Central memory CD8-positive, alpha-beta T cell (primary cell): ENCODE measurements at places on chromosomes 3 and 15.
A peak's percentile ranks its signal among the peaks of the same experiment; 100 is the strongest.

- no peaks in the 10 kb centered on the region for H3K4me1 ChIP-seq
- DNase-seq, result no peak
- no peaks in the 10 kb centered on the region for H3K27me3 ChIP-seq
- H3K36me3 ChIP-seq, result no peaks in the 10 kb centered on the region
These were observed 14.4 kb upstream of the ROBO2 start for GRCh38 chr3:77025471-77025870.

DNA sequence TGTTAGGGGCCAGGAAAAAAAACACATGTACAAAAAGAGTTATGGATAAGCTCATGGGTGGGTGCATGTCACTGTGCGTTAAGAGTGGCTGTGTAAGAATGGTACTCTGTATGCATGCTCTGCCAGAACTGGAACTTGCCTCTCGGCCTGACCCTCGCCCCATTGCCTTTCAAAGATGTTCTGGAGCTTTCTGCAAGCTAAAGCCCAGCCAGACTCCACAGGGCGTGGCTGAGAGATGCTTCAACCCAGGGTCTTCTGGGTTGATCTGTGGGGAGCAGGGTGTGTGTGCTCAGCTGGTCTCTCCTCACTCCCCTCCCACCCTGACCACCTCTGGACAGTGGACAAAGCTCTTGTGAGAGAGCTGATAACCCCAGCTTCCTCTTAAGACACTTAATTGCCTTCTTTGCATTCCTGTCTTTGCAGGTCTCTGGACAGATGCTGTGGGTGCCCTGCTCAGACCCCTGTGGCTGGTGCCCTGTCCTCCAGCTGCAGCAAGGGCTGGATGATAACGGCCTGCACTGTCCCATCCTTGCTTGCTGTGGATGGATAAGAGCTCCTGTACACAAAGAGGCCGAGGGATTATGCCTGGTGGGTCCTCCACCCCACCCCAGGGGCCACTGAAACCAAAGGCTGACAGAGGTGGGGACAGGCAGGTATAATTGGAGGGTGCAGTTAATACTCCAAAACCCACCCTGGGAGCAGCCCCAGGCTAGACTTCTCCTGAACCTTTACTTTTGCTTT lies 28.7 kb downstream of the ALDH1L1 start:
- H3K36me3 ChIP-seq, result no peaks in the 10 kb centered on the region
- no peaks in the 10 kb centered on the region for H3K4me1 ChIP-seq
- H3K27me3 ChIP-seq, result no peaks in the 10 kb centered on the region
- no peak for DNase-seq

GRCh38 chr3:52218937-52219650 lies 6.4 kb downstream of the TLR9 start:
- peak overlapping the region; percentile 66 for H3K4me3 ChIP-seq
- H3K36me3 ChIP-seq, result peaks cover 12% of the 10 kb centered on the region
- no peaks in the 10 kb centered on the region for H3K27me3 ChIP-seq
- peak overlapping the region; percentile 79 for H3K27ac ChIP-seq
- H3K4me1 ChIP-seq, result peaks cover 76% of the 10 kb centered on the region
- no peak for DNase-seq

- H3K27ac ChIP-seq, result no peak overlapping the region
- no peak overlapping the region for H3K4me3 ChIP-seq
- no peaks in the 10 kb centered on the region for H3K36me3 ChIP-seq
- H3K27me3 ChIP-seq, result peaks cover 34% of the 10 kb centered on the region
These were observed 369.9 kb upstream of the MCTP2 start for GRCh38 chr15:93861413-93861812.

DNA sequence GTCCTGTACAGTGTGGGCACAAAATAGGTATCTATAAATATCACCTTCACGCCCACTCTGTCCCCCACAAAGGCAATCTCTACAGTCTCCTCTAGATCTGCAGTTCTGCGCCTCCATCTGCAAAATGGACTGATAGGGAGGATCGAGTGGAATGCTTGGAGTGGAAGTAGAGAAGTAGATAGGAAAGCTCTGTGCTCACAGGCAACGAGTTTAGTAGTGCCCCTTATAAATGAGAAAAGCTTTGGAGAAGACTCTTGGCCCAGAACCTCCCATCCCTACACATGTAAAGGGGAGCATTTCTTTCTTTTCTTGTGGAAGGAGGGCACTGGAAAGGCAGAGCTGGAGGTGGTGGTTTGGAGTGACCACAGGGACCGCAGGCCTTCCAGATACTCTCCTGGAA lies 88.5 kb downstream of the ZNF621 start:
- H3K27ac ChIP-seq, result no peak overlapping the region
- H3K27me3 ChIP-seq, result peaks cover 67% of the 10 kb centered on the region
- H3K4me1 ChIP-seq, result no peaks in the 10 kb centered on the region
- H3K36me3 ChIP-seq, result no peaks in the 10 kb centered on the region
- DNase-seq, result no peak

DNA sequence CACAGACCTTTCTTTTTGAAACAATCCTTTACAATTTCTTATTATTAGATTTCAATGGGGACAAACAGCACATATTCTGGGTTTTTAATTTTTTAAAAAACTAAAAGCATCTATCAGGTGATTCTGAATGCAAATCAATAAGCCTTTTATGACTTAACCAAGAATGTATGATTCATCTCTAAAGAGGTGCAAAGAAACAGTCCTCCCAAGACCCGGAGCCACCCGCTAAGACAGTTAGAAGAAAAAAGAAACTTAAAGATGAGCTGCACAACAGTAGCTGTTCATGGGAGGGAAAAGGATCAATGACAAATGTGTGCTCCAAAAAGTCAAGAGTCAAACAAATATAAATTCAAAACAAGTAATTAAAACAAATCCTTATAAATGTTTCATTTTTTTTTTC lies 319.5 kb downstream of the THSD4 start:
- H3K4me1 ChIP-seq, result no peaks in the 10 kb centered on the region
- H3K27ac ChIP-seq, result no peak overlapping the region
- H3K36me3 ChIP-seq, result no peaks in the 10 kb centered on the region
- no peak for DNase-seq
- no peak overlapping the region for H3K4me3 ChIP-seq
- H3K27me3 ChIP-seq, result peaks cover 14% of the 10 kb centered on the region

DNA sequence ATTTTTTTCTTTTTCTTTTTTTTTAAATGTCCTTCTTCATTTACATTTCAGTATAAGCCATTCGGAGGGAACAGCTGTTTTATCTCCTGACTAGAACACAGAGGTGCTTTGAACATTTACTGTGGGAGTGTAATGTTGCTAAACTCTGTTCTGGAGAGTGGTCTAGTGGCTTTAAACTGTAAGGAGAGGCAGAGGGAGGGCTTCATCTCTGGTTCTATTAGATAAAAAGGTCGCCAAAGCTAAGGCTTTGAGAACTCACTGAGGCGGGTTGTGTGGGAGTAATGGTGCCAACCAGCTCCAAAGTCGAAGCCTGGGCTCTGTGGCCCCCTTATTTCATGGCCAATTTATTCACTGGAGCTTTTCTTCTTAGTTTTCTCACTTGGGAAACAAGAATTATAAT lies 133.2 kb downstream of the ANXA2 start:
- no peak for DNase-seq
- H3K36me3 ChIP-seq, result no peaks in the 10 kb centered on the region
- H3K4me1 ChIP-seq, result no peaks in the 10 kb centered on the region
- H3K4me3 ChIP-seq, result no peak overlapping the region
- H3K27ac ChIP-seq, result no peak overlapping the region
- H3K27me3 ChIP-seq, result peaks cover 37% of the 10 kb centered on the region

- no peak overlapping the region for H3K4me3 ChIP-seq
- H3K4me1 ChIP-seq, result no peaks in the 10 kb centered on the region
- DNase-seq, result no peak
- no peak overlapping the region for H3K27ac ChIP-seq
- H3K36me3 ChIP-seq, result no peaks in the 10 kb centered on the region
These were observed 15.7 kb downstream of the MEIS2 start for GRCh38 chr15:37084602-37085001.

DNA sequence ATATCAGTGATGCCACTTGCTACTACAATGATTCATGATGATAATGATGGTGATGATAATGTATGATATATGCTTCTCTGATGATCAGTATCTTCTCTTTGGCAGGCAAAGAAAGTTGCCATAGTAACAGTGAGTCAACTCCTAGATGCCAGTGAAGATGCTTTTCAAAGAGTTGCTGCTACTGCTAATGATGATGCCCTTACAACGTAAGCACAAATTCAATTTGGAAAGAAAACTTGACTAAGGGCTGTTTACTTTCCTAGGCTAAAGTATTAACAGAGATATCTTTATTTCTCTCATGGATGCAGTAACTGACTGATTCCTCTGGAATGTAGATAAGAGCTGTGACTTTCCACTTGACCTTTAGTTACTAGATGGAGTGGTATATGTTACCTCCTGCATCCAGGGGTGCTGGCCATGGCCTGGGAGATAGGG lies 27.8 kb downstream of the ADGRG7 start:
- no peaks in the 10 kb centered on the region for H3K4me1 ChIP-seq
- H3K27me3 ChIP-seq, result peaks cover 43% of the 10 kb centered on the region
- H3K36me3 ChIP-seq, result no peaks in the 10 kb centered on the region
- H3K4me3 ChIP-seq, result no peak overlapping the region
- no peak for DNase-seq

DNA sequence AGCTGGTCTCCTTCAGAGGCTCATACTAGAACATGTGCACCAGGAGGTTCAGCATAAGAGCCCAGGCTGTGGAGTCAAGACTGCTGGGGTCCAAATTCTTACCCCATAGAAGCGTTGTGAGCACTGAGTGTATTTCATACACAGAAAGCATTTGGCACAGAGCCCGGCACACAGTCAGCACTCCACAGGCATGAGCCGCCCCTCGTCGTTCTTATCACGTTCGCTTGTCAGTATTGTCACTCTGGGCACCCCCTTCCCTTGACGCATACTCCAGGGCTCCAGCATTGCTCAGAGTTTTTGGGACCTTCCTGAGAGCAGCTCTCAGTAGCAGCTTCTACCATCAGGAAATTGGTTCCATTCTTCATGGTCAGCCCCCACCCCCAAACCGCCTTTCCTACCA lies 25.2 kb downstream of the CORO2B start:
- no peaks in the 10 kb centered on the region for H3K36me3 ChIP-seq
- DNase-seq, result no peak
- peaks cover 42% of the 10 kb centered on the region for H3K27me3 ChIP-seq
- no peak overlapping the region for H3K4me3 ChIP-seq

DNA sequence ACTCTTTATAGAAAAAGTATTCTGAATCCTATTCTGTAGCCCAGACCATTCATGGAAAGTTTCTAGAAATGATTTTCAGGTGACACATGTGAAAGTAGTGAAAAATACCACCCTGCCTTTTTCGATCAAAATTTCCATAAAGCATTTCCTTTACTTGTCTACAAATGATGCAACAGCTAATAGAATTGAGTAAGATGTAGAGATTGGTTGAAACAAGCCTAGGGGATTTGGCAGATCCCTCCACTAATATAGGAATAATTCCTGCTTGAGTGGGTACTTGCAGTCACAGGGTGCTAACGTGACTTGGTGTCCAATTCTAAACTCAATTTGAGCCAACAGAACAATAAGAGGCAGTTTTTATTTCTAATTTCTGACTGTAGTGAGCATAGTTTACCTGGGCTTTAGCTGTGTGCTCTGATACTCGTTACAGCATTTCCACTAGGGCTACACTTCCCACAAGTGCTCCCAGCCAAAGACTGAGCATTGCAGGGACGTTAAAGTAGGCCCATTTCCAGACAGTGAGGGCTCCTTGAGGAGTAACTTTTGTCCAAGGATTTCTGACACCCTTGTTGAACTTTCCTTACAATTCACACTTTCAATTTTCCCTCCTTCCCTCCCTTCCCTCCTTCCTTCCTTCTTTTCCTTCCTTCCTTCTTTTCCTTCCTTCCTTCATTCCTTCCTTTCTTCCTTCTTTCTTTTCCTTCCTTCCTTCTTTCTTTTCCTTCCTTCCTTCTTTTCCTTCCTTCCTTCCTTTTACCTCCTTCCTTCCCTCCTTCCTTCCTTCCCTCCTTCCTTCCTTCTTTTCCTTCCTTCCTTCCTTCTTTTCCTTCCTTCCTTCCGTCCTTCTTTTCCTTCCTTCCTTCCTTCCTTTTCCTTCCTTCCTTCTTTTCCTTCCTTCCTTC lies 53.9 kb upstream of the TP63 start:
- H3K27ac ChIP-seq, result no peak overlapping the region
- H3K4me1 ChIP-seq, result peaks cover 5% of the 10 kb centered on the region
- H3K27me3 ChIP-seq, result no peaks in the 10 kb centered on the region
- H3K36me3 ChIP-seq, result no peaks in the 10 kb centered on the region

DNA sequence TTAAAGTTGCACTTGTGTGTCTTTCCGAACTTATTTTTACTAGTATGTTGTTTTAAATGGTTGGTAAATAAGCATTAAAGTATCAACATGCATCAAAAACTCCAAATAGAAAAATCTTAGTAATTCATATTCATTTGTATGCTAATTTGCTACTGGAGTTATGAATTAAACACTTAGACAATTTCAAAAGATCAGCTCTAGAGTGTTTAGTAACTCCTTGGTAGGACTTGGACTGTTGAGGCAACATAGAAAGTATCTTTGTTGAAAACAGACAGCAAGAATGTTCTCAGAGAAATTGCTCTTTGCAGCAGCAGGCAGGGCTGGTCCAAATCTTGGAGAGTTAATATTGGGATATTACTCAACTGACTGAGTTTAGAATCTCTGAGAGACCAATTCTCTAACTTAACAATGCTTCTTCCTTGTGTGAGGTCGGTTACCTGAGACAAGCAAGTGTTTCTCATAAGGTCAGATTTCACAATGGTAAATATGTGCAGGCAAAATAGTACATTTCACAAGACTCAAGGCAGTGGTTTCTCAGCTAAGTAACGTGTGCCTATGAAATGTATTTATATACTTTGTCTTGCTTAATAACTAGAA lies 147.8 kb upstream of the IL12A start:
- no peak overlapping the region for H3K27ac ChIP-seq
- H3K36me3 ChIP-seq, result no peaks in the 10 kb centered on the region
- no peak for DNase-seq
- no peak overlapping the region for H3K4me3 ChIP-seq
- peaks cover 31% of the 10 kb centered on the region for H3K27me3 ChIP-seq

- H3K27me3 ChIP-seq, result no peaks in the 10 kb centered on the region
- no peak overlapping the region for H3K4me3 ChIP-seq
- H3K4me1 ChIP-seq, result no peaks in the 10 kb centered on the region
- H3K27ac ChIP-seq, result no peak overlapping the region
These were observed 18.7 kb downstream of the TGM4 start for GRCh38 chr3:44893097-44893496.

DNA sequence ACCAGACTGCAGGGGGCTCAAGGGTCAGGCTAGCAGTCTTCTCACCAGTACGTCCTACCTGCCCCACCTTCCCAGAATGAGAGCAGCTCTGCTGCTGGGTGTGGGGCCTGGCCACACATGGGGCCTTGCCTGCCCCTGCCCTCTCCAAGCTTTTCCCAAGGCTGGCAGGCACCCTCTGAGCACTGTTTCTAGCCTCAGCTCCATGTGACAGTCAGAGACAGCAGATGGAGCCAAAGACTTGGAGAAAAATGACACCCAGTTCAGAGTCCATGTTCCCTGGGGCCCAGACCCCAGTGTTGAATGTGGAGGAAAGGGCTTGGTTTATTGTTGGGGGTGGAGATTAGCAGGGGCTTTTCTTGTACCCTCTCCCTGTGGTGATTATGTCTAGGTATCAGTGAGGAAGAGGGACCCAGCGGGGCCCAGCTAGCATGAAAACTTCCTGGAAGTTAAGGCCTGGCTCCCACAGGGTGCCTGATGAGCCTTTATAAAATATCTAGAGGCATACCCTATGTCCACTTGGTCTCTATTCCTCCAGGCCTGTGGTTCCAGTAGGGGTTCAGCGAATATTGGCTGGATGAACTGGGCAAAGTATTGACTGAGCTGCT lies 153.8 kb downstream of the EEFSEC start:
- peaks cover 11% of the 10 kb centered on the region for H3K4me1 ChIP-seq
- H3K4me3 ChIP-seq, result no peak overlapping the region
- H3K27me3 ChIP-seq, result no peaks in the 10 kb centered on the region
- peak; percentile 9 for DNase-seq

- H3K36me3 ChIP-seq, result no peaks in the 10 kb centered on the region
- H3K27me3 ChIP-seq, result peaks cover 10% of the 10 kb centered on the region
- DNase-seq, result no peak
- H3K27ac ChIP-seq, result no peak overlapping the region
- no peak overlapping the region for H3K4me3 ChIP-seq
These were observed 225.0 kb upstream of the P2RY1 start for GRCh38 chr3:152609891-152610290.
